ENCODE measurements at places on chromosomes 4 and X.

- DNase-seq, result no peak
Measured at GRCh38 chr4:20044966-20045365, 206.7 kb upstream of the SLIT2 start.

- DNase-seq, result no peak
Measured at GRCh38 chr4:123438031-123438430, 41.4 kb downstream of the SPRY1 start.

- no peak for DNase-seq
Measured at GRCh38 chrX:31181377-31182000, 109.6 kb upstream of the FTHL17 start.

DNA sequence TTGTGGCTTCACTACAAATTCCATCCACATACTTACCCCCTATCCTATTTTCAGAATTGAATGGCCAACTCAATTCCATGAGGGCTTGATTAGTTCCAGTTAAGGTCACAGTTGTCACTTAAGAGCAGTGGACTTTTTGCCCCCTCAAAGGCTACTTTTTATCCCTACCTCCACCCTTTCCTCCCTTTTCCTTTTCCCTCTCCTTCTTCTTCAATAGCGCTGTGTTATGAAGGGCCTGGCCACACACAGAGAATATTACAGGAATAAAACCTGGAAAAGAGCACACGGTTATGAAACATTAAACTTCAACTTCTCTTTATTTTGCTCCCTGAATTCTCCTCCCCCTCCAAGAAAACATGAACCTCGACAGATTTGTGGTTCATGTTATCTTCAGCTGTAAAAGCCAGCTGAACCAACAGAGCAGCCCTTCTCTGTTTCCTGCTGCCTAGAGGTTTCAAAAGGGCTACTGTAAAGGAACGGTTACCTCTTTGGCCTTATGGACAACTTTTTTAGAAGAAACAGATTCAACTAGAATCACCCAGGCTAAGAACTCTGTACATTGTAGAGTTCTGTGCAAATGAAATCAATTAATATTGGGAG lies 87.0 kb upstream of the RPL34 start:
- DNase-seq, result no peak

- no peak for DNase-seq
Measured at GRCh38 chrX:43238461-43238945, 417.6 kb upstream of the MAOA start.

DNA sequence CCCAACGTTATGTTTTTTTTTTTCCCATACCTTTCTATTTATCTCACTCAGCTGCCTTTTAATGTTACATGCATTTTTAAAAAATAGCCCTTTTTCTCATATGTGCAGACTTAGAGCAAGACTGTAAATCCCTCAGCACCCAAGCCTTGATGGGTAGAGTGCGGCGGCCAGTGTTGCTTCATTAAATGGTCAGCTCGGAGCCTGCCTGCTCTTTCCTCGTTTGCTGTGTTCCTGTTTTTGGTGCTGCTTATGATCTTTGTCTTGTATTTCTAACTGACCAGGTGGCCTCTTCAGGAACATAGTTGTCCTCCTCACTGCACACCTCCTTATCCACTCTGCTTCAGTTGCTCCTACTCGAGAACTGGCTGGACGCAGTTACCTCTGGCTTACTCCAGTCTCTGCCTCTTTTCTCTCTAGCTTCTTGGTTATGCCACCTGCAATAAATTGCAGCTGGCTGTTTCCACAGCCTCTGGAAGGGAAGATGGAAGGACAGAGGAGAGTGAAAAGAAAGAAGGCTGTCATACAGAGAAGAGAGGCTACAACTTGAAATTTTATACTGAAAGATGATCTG lies 10.7 kb downstream of the RBPJ start:
- DNase-seq, result no peak

Measured in stimulated activated CD4-positive, alpha-beta T cell treated with anti-CD3 and anti-CD28 coated beads, Interleukin-4, amount 100 ng/mL, for 4 hours (primary cell).